ENCODE measurements at places on chromosomes 16 and 17.
A peak's percentile ranks its signal among the peaks of the same experiment; 100 is the strongest.

DNA sequence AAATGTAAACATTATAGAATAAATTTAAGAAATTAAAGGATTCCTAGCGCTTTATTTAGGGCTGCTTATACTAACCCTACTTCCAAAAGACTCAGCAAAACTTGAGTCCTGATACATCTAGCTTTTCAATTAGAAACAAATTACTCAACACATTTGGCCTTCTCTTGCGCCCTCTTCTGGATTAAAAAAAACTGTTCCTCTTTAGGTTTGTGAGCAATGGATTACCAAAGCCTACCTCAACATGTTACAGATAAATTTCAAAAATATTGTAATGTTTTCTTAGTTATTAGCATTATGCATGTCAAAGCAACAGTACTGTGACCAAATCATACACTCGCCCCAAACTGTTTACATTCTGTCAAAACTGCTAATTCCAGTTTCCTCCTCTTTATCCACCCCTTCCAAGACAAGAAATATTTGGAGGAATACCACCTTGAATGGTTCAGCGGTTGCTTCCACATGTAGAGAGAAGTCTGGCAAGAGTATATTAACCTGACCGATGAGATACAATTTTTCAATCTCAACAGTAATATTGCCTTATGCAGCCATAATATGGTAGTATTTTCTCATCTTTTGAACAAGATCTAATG, 2.7 kb downstream of the NUFIP2 start:
- peak; percentile 83 for DNase-seq

DNA sequence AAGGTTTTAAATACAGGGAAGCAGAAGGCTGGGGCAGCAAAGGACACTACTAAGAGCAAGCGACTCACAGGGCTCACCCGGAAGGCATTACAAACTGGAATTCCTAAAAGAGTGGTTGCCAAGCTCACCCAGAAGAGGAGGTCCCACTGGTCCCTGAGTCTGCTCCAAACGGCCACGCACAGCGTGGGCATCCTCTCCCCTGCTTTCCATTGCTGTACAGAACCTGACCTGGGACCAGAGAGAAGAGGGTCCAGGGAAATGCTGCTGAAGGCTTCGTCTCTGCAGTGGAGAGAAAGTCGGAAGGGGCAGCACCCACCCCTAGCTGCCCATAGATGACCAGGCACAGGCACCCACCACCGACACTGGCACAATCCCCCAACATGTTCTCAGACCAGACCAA, 67.2 kb downstream of the ADCY9 start:
- DNase-seq, result no peak

- no peak for DNase-seq
Measured at GRCh38 chr16:81528256-81528655, 83.6 kb downstream of the CMIP start.

DNA sequence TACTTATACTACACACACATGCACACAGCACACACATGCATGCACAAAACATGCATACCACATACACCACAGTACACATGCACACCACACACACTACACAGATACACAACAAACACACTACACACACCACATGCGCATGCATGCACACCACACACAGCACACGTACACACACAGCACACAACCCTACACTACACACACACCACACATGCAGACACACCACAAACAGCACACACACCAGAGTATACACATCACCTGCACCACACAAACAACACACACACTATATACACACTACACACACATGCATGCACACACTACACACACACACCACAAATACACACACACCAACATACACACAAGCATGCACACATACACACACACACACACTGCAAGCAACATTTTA, 166.8 kb downstream of the AHSP start:
- DNase-seq, result no peak

- no peak for DNase-seq
Measured at GRCh38 chr16:52572656-52573055, 25.7 kb upstream of the TOX3 start.

GRCh38 chr16:80085606-80086005, 455.2 kb upstream of the DYNLRB2 start:
- DNase-seq, result no peak

- DNase-seq, result no peak
Measured at GRCh38 chr17:47877368-47878034, 18.5 kb upstream of the SP2 start.

DNA sequence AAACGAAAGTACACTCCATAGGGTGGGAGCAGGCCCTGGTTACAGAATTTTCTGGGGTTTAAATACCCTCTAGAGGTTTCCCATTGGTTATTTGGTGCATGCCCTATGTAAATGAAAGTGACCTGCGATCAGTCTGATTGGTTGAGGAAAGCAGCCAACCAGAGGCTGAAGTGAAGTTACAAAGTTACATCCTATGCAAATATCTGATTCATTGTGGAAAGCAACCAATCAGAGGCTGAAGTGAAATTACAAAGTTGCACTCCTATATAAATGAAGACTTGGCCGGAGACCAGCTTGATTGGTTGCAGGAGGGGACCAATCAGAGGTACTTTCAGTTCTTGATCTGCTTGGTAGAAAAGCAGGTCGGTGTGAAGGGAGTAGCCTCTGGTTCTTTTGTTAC, 24.4 kb downstream of the NAA60 start:
- DNase-seq, result peak; percentile 26

GRCh38 chr17:73313526-73314127, 1.8 kb upstream of the CDC42EP4 start:
- DNase-seq, result no peak

DNA sequence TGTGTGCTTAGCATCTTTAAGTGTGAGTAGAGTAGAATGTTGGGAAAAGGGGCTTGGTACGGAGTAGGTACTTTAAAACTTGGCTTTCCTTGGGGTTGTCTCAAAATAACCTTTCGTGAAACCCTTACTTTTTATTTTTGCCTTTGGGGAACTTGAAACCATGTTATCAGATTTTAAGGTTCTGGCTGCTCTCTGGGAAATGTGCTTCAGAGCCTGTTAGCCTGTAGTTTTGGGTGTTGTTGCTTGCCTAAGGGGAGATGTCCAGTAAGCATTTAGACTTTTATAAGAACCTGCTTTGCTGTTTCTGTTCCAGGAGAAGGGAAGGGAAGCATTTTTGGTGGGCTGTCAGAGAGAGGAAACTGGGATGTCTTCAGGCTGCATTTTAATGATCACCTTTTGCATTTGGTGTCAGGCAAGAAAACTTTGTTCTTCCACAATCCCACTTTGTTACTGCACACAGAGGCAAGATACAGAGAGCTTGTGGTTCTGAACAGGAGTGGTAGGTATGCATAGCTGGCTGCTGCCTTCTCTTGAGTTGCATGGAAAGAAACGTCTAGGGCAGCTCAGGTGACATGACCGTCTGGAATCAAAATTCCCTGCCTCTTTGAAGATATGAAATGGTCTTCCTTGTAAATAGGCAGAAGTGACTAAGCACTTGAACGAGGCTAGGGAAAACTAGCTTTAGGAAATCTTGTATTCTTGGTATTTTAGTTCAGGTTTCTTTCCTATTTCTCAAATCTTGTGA, 1.7 kb downstream of the RABEP1 start:
- peak; percentile 15 for DNase-seq

DNA sequence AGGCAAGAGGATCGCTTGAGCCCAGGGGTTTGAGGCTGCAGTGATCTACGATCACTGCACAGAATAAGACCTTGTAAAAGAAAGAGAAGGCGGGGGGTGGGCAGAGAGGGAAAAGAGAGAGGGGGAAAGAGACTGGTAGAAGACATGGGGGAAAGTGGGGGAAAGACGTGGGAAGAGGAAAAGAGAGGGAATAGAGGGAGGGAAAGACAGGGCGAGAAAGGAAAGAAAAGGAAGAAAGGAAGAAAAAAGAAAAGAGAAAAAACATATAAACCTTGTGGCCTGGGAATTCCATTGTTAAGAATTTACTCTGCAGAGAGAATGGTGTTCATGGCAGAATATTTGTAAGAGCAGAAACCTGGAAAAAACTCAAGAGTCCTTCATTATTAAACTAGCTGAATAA, 120.4 kb downstream of the RMI2 start:
- DNase-seq, result no peak

DNA sequence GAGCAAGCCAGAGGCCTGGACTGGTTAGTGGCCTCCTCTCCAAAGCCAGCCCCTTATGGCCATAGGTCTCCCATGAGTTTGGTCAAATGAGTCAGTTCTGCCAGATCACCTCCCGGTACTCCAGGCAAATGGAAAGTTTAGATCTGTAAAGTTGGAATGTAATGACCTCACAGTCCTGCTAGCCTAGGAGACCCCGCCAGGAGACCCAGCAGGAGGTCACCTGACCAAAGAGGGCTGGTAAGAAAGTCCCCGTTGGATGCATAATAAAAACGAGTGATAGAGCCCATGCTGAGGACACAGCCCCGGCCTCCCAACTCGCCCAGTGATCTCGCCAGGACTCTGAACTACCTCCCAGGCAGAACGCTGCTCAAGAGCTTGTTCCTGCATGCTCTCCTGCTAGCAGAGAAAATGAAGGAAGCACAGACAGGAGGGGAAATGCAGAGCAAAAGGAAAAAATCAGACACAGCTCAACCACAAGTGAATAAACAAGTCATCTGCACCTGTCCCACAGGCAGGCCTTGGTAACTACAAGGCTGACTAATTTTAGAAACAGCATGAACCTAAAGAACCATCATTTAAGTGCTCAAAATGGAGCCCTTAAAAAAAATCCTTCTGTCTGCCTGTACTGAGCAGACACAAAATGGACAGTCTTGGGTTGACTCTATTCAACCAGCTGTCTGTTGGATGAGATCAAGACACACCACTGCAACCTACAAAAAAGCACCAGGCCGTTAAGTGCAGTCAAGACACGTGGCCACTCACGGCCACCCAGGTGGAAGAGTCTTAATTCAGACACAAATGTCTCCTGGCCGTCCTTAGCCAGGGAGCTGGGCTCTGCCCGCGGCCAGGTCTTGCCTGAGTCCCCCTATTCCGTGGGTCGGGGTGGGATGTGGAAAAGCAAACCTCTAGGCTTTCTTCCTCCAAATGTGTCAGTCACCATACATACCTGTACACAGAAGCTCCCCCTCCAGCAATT, 9.2 kb downstream of the CDIP1 start:
- DNase-seq, result no peak

GRCh38 chr16:78642621-78643285, 543.3 kb downstream of the WWOX start:
- no peak for DNase-seq

DNA sequence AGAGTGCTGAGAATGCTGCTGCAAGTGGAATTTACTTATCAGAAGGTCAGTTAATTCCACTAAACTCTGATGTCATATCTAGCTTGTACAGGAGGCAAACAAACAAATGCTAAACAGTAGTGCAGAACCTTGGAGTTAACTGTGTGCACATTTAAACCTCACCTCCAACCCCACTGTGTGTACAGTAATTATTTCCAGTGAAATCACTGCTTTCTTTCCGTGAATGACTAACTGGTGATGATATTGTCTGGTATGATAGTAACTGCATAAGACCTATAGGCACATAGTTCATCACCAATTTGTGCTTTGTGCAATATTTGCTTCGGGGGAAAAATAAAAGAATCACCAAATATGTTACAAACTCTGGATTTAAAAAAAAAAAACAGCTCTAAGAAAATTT, 492.5 kb upstream of the HSBP1 start:
- DNase-seq, result no peak

- DNase-seq, result peak; percentile 35
Measured at GRCh38 chr17:8806926-8807550, 7.9 kb upstream of the MFSD6L start.

DNA sequence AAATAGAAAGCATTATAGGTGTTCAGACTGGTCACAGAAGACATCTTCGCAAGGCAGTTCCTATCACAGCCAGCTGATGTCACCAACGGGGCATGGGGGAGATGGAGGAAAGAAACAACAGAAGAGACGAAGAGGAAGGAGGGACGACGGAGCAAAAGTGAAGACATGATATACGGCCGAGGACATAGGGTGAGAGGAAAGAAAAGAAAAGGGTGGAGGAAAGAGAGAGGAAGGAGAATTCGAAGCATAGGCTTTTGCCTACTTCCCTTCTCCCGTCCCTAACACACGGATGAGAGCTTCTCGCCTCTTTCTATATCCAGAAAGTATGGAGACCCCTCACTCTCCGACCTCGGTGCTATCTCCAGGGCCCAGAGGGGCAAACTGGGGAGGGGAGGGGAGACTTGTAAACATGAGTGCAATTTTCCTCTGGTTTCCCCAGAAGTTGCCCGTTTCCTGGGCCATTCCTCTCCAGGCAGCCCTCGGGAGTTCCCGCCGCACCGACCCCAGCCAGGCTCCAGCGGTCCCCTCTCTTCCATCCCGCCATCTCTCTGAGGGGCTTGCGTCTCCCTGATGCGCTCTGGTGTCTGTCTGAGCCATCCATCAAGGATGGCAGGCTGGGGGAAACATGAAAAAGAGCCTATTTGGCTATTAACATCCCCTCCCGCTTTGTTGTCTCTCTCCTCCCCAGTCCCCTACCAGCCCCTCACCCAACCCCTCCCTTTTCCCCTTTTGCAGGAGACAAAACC, 26.0 kb downstream of the COPZ2 start:
- DNase-seq, result peak; percentile 39

- DNase-seq, result peak; percentile 95
Measured at GRCh38 chr17:1989135-1989534, 36.0 kb downstream of the RTN4RL1 start.

- peak; percentile 71 for DNase-seq
Measured at GRCh38 chr17:6753006-6753445, 2.8 kb upstream of the XAF1 start.

DNA sequence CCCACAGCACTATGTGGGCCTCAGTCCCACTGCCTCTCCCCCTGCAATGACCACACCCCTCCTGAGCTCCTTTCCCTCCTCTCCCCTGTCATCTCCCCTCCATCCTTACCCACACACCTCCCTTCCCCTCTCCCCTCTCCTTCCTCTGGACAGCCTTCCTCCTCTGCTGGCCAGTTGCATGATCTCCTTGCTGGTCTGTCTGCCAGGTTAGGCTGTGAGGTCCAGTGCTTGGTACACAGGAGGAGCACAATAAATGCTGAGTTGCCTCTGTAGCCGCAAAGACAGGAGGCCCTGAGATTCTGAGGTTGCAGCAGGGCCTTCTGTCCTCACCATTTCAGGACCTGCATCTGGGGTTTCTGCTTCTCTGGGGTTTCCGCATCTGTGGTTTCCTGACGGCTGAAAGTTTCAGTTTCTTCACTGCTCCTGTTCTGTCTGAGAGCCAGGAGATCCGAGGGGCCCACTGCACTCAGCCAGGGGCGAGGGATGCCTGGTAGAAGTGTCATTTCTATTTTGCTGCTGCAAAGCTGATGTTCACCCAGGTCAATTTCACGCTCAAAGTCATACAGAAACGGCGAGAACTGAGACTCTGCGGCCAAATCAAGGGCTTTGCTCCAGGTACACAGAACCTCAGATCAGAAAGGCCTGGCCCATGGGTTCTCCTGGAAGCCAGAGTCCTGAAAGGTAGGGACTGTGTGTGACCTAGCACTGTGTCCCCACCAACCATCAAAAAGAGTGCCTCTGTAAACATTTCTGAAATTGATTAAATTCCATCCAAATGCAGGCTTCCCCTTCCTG, 4.6 kb upstream of the SLC12A3 start:
- no peak for DNase-seq

GRCh38 chr16:57539072-57539796, 2.9 kb upstream of the CCDC102A start:
- no peak for DNase-seq

GRCh38 chr16:55668340-55669281, 12.8 kb downstream of the SLC6A2 start:
- DNase-seq, result peak; percentile 72

Data from MCF 10A (cell line).